ENCODE measurements at places on chromosomes 4 and X. TPM values are rescaled to one million over a fixed set of nuclear protein-coding genes. Genes with fewer than 3 reads are reported as not detected.

Gene RS1
- total RNA-seq: not detected

Gene SYTL4
- 1.4 TPM for total RNA-seq

Gene MAGEB17
- not detected for total RNA-seq

Gene SSX4B
- total RNA-seq: not detected

Gene SNCA
- total RNA-seq: 25.6 TPM

Gene FAM199X
- total RNA-seq: 38.3 TPM

Gene ARHGAP10
- 26.7 TPM for total RNA-seq

Measured in nasal cavity respiratory epithelium epithelial cell of viscerocranial mucosa (primary cell).